Stimulated activated CD4-positive, alpha-beta T cell treated with anti-CD3 and anti-CD28 coated beads, Interleukin-15, amount 100 ng/mL, for 48 hours (primary cell): ENCODE measurements at places on chromosomes 1 and 21.

DNA sequence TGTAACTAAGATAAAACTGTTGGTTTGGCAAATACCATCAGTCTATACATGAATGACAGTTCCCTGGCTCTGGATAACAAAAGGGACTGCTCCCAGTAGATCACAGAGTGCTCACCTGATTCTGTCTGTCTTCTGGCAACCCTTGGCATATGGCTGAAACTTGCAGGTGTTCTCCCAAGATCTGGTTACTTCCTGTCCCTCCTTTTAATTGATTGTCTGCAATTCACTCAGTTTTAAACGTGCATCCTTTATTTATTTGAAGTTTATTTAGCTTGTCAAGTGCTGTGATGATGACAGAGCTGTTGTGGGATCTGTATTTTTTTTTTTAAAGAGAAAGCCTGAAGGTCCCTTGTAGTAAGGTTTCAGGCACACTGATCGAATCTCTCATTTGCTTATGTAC is 3.4 kb downstream of the KCNA3 start:
- DNase-seq: no peak

DNA sequence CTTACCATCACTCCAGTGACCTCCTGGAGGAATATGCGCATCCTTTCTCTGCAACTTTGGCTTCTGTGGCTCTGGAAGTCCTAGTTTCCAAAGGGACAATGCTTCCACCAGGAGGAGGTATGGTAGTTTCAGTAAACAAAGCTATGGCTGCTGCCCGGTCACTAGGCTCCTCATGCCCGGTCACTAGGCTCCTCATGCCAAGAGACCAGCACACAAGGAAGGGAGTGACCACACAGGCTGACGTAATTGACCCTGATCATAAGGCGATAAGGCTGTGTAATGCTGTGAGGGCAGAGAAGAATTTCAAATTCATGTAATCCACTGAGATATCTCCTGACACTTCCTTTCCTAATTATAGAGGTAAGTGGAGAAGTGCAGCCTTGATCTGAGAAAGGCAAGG is 102.9 kb downstream of the DTL start:
- no peak for DNase-seq

DNA sequence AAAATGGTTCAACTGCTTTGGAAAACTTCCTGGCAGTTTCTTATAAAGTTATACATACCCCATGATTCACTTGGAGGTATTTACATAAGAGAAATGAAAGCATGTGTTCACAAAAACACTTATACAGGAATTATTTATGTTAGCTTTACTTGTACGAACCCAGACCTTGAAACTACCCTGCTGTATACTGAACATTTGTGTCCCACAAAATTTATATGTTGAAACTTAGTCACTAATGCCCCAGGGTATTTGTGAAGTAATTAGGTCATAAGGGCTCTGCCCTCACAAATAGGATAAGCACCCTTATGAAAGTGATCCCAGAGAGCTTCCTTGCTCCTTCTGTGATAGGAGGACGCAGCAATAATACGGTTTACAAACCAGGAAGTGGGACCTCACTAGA is 42.7 kb upstream of the B3GALT2 start:
- DNase-seq: no peak

GRCh38 chr1:45177452-45177851 is 29.0 kb downstream of the ZSWIM5 start:
- DNase-seq: no peak

GRCh38 chr1:20212685-20213331 is 26.5 kb upstream of the PLA2G2C start:
- peak; percentile 23 for DNase-seq
